ENCODE measurements at places on chromosomes 4 and X. TPM values are rescaled to one million over a fixed set of nuclear protein-coding genes. Genes with fewer than 3 reads are reported as not detected.
A peak's percentile ranks its signal among the peaks of the same experiment; 100 is the strongest.

DNA sequence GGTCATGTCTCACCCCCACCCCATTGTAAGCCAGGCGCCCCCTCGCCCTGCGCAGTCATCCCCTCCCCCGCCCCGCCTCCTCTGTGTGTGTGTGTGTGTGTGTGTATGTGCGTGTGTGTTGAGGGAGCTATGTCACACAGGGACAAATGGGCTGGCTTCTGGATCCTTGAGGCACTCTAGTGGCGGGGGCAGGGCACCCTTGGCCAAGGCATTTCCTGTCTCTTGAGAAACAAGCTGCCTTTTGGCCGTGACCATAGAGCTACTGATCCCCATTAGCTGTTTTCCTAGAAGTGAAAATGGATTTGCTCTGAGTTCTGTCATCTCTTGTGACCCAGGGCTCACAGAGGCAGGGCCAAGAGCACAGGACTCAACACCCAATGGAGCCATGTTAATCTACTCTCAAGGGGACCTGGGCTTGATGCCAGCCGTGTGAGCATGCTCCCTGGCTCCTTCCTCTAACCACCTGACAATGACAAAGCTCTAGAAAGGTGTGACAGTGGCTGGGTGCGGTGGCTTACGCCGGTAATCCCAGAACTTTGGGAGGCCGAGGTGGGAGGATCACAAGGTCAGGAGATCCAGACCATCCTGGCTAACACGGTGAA, 162.5 kb upstream of the BCOR start:
- DNase-seq: no peak

- no peak for DNase-seq
Observed at GRCh38 chr4:112706840-112707207, 69.9 kb downstream of the LARP7 start.

DNA sequence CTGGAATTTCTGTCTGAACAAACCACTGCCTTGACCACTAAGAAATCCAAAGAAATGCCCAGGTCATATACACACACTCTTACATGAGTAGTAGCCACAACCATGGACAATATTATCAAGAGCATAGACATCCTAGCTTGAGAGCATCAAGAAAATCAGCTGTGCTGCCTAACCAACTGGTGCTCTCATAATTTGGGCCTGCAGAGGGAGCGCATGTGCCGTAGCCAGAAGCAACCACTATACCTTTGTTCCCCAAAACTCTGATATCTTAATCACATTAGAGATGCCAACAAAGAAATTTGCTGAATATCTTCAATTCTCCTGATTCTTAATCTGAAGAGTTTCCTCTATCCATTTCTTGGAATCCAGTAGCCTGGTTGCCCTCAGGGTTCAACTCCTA, 163.6 kb downstream of the ZNF674 start:
- DNase-seq: peak; percentile 17

DNA sequence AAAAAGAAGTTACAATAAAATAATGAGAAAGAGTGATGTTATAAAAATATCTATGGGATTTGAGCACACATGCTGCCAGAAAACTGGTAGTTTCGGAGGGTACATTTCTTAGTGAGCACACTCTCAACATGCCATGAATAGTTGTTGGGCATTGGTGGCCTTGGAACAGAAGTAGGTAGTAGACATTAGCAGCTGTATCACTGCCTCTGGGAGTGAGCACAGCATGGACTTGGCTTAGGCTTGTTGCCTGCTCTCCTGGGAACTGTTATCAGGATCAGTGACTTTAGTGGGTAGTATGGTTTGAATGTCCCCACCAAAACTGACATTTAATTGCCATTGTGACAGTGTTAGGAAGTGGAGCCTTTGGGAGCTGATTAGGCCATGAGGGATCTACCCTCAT, 13.3 kb upstream of the PDLIM3 start:
- DNase-seq: no peak

Gene COL4A6
- 0.28 TPM for total RNA-seq

Gene NWD2
- not detected for total RNA-seq

Gene TCP11X2
- total RNA-seq: not detected

Gene GLOD5
- not detected for total RNA-seq
